ENCODE measurements at places on chromosomes 5 and 9.

DNA sequence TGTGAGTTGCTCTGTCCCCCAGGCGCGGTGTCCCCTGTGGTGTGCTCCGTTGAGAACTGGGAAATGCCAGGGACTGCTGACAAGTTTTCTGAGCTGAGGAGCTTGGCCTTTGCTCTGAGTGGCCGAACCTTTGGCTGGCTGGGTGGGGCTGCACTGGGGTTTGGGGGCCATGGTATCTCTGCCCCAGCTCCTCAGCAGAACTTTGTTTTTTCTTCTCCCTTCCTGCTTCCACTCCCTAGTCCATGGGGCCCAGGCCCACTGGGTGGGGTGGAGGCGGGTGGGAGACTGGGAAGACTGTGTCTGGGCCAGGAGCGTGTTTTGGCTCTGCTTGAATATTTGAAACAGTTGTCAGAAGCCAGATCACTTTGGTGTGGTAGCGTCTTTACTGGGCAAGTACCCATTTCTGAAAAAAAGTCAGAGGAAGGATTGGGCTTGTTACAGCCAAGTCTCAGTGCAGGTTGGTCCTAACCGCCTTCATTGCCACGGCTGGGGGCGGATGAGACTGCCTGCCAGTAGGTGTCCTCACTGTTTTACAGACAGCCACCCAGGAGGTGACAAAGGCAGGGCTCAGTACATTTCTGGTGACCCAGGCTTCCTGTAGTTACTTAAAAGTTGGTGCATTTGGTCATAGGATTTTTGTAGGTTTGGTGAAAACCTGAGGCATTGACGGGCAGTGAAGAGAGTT lies 92.7 kb downstream of the DAB2IP start:
- peak; percentile 12 for DNase-seq

GRCh38 chr9:135332516-135332915 lies 147.1 kb upstream of the PPP1R26 start:
- no peak for DNase-seq

DNA sequence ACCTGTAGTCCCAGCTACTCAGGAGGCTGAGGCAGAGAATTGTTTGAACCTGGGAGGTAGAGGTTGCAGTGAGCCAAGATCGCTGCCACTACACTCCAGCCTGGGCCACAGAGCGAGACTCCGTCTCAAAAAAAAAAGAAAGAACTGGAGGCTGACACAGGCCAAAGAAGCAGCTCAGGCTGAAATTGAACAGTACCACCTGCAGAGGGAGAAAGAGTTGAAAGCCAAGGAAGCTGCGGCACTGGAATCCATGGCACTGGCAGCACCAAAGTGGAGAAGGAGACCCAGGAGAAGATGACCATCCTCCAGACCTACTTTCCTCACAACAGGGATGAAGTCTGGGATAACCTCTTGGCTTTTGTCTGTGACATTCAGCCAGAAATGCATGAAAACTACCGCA lies 11.3 kb upstream of the TMEM141 start:
- no peak for DNase-seq

DNA sequence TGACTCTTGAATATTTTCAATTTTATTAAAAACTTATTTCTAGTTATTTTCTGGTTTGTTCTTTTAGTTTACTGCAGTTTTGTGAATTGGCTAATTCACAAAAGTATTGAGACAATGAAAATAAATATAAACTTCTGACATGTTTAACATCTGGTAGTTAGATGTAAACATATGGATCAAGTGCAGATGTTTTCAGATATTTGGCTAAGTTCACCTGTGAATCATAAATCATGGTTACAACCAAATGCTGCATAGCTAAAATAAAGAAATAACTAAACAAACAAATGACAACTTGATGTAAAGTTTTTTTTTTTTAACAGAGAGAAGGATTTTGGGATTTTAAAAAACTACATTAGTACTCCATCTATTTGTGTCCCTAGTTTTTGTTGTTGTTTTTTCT lies 484.6 kb downstream of the SLCO4C1 start:
- no peak for DNase-seq

GRCh38 chr5:62767077-62767476 lies 188.5 kb downstream of the LRRC70 start:
- no peak for DNase-seq

GRCh38 chr5:72649449-72649848 lies 142.2 kb upstream of the ZNF366 start:
- DNase-seq, result no peak

- no peak for DNase-seq
Observed at GRCh38 chr5:154995679-154996078, 17.9 kb upstream of the KIF4B start.

DNA sequence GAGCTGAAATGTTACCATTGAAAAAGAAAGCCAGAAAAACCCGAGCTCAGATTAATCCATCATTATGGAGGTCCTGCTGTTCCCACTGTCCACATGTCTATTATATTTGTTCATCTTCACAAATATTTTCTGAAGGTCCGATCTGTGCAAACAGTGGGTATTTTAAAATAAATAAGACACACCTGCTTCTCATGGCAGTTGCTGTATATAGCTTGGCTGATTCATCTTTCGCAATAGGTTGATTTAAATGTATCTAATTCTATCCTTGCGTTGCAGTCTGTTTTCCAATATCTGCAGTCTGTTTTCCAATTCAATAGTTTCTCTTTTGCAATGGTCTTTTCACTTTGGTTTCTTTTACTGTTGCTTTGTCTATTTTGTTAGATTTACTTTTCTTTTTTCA lies 87.4 kb upstream of the PCA3 start:
- peak; percentile 79 for DNase-seq

- DNase-seq, result peak; percentile 62
Observed at GRCh38 chr5:140322751-140323731, 20.1 kb upstream of the PFDN1 start.

DNA sequence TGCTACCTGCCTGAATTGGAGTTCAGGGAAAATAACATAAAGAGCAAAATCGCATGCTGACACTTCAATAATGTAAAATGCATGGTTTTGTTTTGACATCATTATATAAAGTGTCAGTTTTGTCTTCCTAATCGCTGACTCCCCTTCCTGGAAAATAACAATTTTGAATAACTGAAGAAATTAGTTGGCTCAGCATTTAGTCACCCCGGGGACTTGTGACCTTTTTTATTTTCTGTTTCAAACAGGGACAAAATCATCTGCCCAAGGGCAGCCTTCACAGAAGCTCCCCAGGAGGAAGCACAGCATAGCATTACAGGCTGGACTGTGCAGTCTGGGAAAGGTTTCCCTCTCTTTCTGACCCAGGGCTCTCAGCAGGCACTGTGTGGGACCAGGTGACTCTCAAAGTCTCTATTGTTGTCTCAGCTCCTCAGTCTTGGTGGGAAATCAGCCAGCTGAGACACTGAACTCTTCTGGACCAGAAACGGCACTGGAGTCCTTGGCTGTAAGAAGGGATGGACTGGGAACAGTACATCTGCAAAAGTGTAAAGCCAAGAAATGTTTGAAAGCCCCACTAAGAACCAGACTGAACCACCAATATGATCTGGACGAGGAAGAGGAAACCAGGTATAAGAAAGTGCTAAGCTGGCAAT lies 671.3 kb upstream of the KLF4 start:
- DNase-seq, result no peak

- DNase-seq, result no peak
Observed at GRCh38 chr5:75571547-75571946, 39.7 kb upstream of the ANKDD1B start.

GRCh38 chr9:14272927-14273528 lies 40.9 kb downstream of the NFIB start:
- DNase-seq, result no peak

DNA sequence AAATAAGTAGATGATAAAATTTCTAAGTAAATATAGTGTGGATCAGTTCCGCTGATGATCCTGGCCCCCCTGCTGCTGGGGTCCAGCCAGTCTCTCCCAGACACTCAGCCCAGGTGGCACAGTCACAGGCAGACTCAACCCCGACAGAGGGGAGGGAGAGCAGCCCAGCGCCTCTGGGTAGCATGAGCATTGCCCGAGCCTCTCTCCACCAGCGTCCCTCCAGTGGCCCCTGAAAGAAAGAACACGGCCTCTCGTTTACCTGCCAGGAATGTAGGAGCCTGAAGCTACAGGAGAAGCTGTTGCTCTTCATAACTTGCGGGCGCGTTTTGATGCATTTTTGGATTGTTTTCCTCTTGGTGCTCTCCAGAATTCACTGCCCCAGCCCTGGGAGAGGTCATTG lies 68.8 kb upstream of the ICE1 start:
- DNase-seq, result peak; percentile 13

DNA sequence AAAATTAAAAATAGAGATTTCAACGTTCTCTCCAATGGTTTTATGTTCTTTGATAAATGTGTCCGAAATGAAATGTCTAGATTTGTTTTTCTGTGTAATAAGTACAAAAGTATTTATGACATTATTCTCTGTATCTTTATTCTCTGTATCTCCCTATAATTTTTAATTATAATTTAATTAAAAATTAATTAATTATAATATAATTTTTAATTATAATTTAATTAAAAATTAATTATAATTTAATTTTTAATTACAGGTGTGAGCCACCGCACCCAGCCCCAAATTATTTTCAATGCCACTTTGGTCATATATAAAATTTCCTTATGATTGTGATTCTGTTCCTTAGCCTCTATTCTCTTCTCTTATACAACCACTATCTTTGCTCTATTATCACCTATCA lies 28.2 kb downstream of the SPATA31C2 start:
- no peak for DNase-seq

DNA sequence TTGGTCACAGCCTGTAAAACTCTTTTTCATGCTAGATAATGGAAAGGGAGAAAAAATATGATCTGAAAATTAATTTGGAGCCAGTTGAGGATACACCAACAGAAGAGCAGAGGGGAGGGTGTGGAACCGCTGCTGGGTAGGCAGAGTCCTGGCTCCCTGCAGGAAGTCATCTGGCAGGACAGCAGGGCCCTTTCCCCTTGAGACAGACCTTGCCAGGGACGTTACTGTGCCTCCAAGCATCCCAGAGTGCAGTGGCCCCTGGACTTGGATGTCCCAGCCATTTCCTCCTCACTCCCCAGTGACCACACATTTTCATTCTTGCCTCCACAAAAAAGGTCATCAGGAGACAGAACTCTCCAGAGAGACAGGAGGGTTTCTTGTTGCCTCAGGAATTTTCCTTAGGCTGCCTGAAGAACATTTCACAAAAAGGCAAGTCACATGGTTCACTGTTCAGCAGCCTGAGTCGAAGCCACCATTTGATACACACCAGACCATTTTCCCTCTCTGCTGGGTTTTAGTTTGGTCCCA lies 5.9 kb downstream of the TRPM3 start:
- DNase-seq, result no peak

GRCh38 chr9:132407196-132407595 lies 556 bp upstream of the TTF1 start:
- DNase-seq, result no peak

DNA sequence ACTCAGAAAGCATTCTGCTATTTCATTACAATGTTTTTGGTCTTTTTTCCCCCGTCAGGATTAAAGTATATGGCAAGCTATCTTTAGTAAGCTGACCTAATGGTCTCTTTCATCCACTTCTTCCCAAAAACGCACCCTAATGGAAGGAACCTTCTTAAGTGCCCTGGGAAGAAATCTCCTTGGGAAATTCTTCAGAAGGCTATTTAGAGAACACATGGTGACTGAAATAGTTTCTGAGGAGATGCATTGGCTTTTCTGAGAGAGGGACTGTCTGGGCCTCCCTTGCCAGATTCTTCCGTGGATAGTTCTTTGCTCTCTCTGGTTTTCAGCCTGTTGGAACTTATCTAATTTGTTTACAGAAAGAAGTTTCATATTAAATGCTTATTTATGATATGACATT lies 524.1 kb upstream of the MEF2C start:
- DNase-seq, result no peak

- DNase-seq, result no peak
Observed at GRCh38 chr5:56183506-56183905, 49.6 kb downstream of the ANKRD55 start.

- no peak for DNase-seq
Observed at GRCh38 chr9:113624721-113625120, 161.2 kb downstream of the RGS3 start.

- DNase-seq, result peak; percentile 56
Observed at GRCh38 chr9:93223260-93224180, 39.6 kb downstream of the WNK2 start.

DNA sequence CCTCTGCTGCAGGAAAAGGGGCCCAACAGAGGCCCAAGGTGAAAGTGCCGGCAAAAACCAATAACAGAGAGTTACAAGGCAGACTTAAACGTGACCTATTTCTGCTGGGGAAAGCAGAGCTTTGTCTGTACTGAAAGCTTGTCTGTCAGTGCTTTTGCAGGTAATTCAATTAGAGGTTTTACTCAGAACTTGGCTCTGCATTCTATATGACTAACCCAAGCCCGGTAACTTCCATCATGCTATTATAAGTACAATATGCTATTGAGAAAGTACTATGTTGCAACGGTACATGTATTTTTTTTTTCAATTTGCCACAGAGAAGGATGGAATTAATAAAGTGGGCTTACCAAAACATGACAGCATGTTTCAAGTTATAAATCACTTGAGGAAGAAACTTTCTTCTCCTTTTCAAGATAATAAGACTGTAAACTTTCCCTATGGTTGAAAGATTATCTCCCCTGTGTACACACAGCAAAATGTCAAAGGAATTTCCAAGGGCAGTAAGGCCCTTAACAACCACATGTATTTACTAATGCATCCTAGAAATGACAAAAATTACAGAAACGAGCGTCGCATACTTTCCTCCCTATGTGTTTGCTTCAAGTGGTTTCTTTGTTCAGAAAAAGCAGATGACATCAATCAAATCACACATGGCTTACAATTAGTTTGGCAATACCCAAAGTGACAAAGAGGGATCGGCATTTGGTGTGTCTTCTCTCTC lies 282.4 kb downstream of the EFNA5 start:
- no peak for DNase-seq

DNA sequence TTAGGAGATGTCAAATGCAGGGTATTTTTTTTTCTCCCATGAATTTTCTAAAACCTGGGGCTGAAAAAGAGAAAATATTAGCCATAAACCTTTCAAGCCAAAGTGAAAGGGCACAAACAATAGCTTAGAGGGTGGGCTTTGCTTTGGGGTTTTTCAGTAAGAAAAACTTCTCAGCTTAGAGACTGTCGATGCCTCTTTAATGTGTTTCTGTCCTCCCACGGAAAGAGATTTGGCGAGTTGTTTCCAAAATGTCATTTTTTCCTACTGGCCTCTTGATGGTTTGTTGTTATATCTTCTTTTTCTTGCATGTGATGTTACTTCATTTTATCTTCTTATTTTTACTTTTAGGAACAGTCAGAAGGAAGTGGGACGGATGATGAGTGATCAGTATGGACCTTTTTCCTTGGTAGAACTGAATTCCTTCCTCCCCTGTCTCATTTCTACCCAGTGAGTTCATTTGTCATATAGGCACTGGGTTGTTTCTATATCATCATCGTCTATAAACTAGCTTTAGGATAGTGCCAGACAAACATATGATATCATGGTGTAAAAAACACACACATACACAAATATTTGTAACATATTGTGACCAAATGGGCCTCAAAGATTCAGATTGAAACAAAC lies 177.3 kb downstream of the SMARCA2 start:
- no peak for DNase-seq

GRCh38 chr5:73705364-73705763 lies 79.4 kb downstream of the ARHGEF28 start:
- DNase-seq, result no peak

GRCh38 chr9:103397868-103398600 lies 402.9 kb downstream of the CYLC2 start:
- peak; percentile 59 for DNase-seq
